ENCODE measurements at places on chromosomes 4 and X.
A peak's percentile ranks its signal among the peaks of the same experiment; 100 is the strongest.

DNA sequence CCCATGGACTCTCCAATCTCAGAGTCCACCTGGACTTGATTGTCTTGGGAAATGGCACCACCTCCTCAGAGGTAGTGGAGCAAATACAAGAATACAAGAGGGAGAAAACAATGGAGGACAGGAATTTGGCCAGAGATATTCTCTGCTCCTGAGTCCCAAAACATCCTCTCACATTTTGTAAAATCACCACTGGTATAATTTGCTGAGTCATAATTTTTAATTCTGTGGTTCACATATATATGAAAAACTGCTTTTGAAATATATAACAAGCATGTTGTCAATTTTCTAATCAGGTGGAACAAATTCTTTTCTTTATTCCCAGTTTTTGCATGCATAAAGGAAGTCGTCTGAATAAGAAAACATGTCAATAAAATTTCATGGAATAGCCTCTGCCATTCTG lies 356.1 kb downstream of the AFF2 start:
- no peak for DNase-seq

DNA sequence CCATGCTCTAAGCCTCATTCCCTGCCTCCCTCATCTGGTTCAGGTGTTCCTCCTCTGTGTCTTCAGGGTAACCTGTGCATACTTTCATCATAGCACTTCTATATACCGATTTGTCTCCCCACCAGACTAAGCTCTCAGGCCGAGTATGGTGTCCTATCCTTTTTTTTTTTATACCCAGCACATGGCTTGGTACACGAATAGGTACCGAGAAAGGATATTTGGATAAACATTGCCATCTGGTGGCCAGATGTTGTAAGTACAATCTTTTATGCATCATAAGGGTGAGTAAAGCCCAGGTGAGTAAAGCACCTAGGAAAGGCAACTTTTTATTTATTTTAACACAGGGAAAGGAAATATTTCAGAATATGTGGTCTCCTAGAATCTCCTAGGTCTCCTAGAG lies 68.4 kb downstream of the MID2 start:
- DNase-seq: peak; percentile 28

- DNase-seq: no peak
Observed at GRCh38 chr4:114479595-114479994, 119.0 kb upstream of the UGT8 start.

DNA sequence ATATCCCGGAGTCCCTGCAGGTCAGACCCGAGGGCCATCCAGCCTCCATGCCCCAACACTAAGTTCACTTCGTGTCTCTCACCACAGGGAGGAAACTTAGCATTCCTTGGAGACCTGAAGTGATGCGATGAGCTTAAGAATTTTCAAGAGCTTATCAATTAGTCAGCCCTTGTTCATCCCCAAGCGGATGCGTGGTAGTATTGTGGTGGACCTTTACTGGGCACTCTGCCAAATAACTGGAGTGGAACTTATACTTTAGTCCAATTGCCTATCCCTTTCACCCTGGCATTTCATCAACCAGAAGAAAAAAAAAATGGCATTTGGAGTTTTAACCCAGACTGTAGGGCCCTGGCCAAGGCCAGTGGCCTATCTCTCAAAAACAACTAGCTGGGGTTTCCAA lies 137.1 kb downstream of the RELL1 start:
- DNase-seq: no peak

- no peak for DNase-seq
Observed at GRCh38 chr4:113701169-113701568, 60.4 kb downstream of the CAMK2D start.

GRCh38 chr4:2768124-2768523 lies 12.0 kb upstream of the TNIP2 start:
- DNase-seq: no peak

DNA sequence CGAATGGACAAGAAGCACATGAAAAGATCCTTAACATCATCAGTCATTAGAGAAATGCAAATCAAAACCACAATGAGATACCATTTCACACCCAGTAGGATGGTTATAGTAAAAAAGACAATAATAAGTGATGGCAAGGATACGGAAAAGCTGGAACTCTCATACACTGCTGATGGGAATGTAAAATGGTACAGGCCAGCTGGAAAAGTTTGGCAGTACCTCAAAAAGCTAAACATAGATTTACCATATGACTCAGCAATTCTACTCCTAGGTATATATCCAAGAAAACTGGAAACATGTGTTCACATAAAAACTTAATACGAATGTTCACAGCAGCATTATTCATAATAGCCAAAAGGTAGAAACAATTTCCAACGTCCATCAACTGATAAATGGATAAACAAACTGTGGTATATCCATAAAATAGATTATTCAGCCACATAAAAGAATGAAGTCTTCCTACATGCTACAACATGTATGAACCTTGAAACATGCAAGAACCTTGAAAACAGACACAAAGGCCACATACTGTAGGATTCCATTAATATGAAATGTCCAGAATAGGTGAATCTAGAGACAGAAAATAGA lies 11.9 kb downstream of the RPS6KA3 start:
- DNase-seq: no peak

GRCh38 chr4:102494603-102495002 lies 6.6 kb upstream of the NFKB1 start:
- no peak for DNase-seq

DNA sequence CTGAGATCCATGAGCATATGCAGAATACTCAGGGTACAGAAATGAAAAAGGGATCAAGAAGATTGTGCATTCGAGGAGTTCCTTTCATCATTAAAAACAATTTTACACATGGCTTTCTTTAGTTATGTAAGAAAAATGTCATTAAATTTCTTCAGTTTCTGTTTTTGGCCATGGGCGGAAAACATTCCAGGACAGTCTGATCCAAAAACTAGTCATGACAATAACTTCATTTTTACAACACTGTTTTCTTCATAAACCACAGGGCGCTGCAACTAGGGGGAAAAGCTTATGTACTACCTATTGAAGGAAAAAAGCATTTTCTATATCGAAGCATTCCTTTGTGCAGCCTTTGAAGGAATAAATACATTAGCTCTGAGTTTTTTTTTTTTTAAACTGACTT lies 28.2 kb downstream of the IL13RA1 start:
- DNase-seq: no peak

- no peak for DNase-seq
Observed at GRCh38 chrX:53223068-53223693, 1.8 kb downstream of the KDM5C start.

- DNase-seq: no peak
Observed at GRCh38 chr4:151228189-151229119, 48.5 kb upstream of the PRSS48 start.

DNA sequence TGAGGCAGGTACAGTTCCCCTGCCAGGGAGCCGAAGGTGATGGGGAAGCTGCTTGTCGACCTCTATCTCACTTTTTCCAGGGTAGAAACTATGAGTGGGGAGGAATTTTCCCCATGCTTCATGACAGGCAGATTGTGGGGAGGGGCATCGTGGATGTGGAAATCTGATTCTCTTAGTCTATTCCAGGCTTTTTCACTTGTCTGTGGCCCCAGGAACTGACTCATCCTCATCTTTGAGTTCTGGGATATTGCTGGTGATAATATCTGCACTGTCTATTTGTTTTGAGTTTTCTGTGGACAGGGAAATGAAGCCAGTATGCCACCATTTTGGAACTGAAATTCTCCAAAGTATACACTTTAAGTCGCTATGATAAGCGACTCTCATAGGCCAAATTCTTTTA lies 7.6 kb upstream of the TLR2 start:
- DNase-seq: no peak

DNA sequence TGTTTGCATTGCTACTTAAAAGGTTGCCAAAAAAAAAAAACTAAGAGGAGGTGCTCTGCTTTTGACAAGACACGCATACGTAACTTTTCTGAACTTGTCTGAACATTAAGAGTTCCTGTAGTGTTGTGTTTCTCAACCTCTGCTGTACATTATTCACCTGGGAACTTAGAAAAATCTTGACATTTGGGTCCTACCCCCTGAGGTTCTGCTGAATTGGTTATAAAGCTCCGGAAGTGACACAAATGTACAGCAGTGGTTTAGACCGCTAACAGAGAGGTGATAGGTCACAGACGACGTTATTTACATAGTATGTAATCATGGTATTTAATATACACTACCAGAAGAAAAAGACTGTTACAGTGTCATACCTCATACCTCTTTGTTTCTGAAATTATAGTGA lies 61.1 kb downstream of the CPEB2 start:
- no peak for DNase-seq

DNA sequence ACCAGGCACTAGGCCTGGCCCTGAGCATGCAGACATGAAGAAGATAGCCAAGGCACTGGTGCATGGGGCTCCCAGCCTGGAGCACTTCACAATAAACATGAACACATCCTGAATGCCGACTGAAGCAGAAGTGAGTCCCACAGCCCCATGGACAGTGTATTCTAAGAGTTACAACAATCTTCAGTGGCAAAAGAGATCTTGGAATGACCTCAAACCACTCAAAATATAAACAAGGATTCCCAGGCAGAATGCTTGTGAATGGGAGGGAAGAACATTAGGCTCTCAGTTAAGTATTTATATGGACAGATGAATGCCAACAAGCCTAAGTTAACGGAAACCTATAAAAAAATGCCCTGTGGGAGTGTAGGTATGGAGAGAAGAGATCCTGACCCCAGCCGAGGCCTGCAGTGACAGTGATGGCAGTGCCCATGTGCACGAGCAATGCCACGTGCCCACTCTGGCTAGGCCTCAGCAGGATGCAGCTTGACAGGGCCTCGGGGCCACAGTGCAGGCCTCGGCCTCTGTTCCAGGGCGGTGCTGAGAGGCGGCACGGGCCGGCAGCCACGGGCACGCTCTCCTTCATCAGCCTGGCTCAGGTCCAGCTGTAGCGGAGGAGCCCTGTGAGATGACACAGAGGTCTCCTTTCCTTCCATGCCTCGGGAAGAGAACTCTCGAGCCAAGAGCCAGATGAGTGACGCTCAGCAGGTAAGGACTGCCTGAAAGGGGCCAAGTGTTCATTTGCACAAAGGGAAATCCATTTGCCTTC lies 49.2 kb downstream of the IRF2 start:
- DNase-seq: no peak

All from stimulated activated naive B cell treated with anti-CD40 and anti-IgM and Interleukin-4, amounts not matched to agents 10 μg/mL and 1 μg/mL and 100 μg/mL, for 72 hours (primary cell).